GM12878 (cell line): ENCODE measurements at places on chromosomes 12 and 14. TPM values are rescaled to one million over a fixed set of nuclear protein-coding genes. Genes with fewer than 3 reads are reported as not detected.
A peak's percentile ranks its signal among the peaks of the same experiment; 100 is the strongest.

Gene PAH
- total RNA-seq = 1.0 and 1.9 TPM in 2 replicates

Gene LYZ
- total RNA-seq = 0.77 and 1.9 TPM in 2 replicates

DNA sequence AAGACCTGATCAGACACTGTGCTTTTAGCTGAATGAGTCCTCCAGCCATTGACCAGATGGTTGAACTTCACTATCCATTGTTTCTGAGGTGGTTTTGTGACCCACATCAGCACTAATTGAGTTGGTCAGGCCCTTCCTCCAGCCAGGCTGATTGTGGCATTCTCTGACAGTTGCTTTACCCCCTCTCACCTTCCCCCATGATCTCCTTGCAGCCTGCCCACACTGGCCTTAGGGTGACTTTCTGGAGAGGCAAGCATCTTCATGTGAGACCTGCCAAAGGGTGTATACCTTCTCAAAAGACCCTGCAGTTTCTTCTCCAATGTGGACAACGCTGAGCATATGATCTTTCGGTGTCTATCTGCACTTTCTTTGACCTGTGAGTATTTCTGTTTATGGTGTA, 83.9 kb downstream of the GPATCH2L start:
- H3K27ac ChIP-seq = peak overlapping the region; percentile 7; the same call in 1 of the 2 replicates
- peaks cover 16% of the 10 kb centered on the region for H3K4me1 ChIP-seq
- no peak for DNase-seq
- H3K27me3 ChIP-seq = no peaks in the 10 kb centered on the region

Gene ARHGAP9
- 101 and 102 TPM in 2 replicates for total RNA-seq

DNA sequence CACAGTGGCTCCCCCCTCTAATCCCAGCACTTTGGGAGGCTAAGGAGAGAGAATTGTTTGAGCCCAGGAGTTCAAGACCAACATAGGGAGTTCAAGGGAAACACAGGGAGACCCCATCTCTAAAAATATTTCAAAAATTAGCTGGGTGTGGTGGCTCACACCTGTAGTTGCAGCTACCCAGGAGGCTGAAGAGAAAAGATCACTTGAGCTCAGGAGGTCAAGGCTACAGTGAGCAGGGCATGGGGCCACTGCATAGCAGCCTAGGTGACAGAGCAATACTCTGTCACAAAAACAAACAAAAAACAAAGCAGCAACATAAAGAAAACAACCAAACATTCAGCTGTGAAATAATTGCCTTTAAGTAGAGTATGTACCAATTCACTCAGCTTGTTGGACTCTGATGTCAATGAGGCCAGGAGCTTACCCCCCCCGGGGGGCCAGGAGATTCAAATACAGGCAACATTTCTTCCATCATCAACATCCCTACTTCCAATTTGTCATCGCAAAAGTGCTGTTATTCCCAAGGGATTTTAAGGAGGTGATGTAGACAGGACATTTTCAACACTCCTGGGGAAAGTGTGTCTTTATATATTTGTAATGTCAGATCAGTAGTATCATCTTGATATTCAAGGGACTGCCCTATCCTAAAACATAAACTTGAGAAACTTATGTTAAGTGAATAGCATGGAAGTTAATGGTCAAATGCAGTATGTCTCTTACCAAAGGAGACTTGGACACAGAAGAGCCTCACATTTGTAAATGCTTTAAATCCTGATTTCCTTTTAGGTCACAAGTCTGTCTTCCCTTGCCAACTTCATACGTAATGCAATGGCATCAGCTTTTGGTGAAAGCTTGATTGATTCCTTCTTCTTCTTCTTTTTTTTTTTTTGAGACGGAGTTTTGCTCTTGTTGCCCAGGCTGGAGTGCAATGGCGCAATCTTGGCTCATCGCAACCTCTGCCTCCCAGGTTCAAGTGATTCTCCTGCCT, 40.6 kb upstream of the AEBP2 start:
- no peak overlapping the region for H3K4me3 ChIP-seq
- DNase-seq = no peak
- no peaks in the 10 kb centered on the region for H3K4me1 ChIP-seq
- no peaks in the 10 kb centered on the region for H3K27me3 ChIP-seq

DNA sequence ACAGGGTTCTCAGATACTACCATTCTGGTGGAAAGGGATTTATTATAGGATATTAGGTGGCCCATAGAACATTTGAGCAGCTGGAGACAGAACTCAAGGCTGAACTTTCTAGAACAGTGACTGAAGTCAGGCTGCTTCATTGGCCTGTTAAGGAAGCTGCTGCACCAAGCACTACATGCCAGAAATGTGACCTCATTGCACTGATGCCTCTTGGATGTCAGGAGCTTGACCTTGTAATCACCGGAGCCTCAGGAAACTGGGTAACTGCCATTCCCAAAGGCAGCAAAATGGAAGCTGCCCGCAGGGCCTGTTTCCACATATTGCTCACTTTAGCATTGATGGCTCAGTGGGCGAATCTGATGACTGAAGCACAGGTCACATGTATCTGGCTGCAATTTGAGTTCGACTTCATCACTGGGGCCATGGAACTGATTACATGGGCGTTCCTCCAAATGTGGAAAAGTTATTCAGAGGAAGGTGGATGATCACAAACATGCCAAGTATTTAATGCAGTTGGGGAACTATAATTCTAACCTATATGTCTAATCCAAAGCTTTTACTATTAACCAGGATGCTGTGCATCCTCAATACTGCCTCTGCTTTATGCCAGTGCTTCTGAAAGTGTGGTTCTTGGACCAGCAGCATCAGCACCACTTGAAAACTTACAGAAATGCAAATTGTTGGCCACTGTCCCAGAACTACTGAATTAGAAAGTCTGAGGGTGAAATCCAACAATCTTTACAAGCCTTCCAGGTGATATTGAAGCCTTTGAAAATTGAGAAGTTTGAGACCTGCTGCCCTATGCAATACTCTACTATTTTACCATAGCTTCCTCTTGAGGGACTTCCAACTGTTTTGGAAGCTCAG, 337.2 kb upstream of the NAV3 start:
- H3K36me3 ChIP-seq = no peaks in the 10 kb centered on the region
- no peaks in the 10 kb centered on the region for H3K27me3 ChIP-seq
- H3K4me1 ChIP-seq = no peaks in the 10 kb centered on the region

Gene OSBPL8
- total RNA-seq = 55.0 and 58.0 TPM in 2 replicates

GRCh38 chr12:89370850-89371249, 18.5 kb upstream of the DUSP6 start:
- DNase-seq = no peak
- no peaks in the 10 kb centered on the region for H3K36me3 ChIP-seq
- H3K4me3 ChIP-seq = no peak overlapping the region

Gene CHPT1
- total RNA-seq = 5.2 and 5.3 TPM in 2 replicates

Gene SLC15A5
- total RNA-seq = not detected in 2 replicates

DNA sequence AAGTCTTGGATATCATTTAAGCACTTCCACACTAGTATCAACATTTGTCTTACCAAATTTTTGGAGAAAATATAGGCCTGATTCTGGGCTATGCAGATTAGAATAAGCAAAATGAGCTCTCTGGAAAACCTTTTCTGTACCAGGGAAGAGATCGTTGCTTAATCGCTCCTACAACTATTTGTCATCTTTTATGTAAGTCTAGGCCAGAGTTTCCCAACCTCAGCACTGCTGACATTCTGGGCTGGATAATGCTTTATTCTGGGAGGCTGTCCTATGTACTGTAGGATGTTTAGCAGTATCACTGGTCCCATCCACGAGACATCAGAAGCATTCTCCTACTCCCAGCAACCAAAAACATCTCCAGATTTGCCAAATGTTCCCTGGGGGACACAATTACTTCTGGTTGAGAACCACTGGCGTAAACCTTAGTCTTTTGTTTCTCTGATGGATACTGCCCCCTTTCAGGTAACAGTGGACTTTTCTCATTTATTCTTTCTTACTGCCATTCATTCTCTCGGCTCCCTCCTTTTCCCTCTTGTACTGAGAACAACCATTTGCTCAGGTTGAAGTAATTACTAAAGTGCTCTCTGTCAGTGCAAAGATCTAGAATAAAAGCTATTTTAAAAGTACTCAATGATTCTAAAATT, 316.9 kb upstream of the E2F7 start:
- H3K27ac ChIP-seq = no peak overlapping the region
- H3K4me1 ChIP-seq = no peaks in the 10 kb centered on the region
- no peaks in the 10 kb centered on the region for H3K27me3 ChIP-seq
- DNase-seq = no peak
- no peaks in the 10 kb centered on the region for H3K36me3 ChIP-seq

DNA sequence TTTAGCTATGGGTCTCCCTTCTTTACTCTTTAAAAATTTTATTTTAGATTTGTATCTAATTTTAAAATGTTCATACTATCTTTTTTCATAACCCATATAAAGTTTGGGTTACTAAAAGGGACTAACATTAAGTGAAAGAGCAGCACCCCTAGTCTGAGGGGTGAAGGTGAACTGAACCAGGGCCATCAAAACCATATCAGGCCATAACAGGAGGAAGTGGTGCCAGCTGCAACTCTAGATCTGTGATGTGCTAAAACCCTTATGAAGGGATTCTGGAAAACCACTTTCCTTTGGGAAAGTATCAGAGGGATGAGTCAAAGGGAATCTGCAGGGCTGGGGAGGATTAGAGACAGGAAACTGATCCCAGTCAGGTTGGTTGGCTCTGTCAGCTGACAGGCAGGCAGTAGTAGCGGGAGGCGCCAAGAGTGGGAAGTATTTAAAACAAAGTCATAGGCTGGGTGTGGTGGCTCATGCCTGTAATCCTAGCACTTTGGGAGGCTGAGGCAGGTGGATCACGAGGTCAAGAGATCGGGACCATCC, 162.5 kb downstream of the PPM1H start:
- no peak for DNase-seq
- H3K4me3 ChIP-seq = no peak overlapping the region
- no peaks in the 10 kb centered on the region for H3K27me3 ChIP-seq
- H3K4me1 ChIP-seq = no peaks in the 10 kb centered on the region

Gene NANOG
- 0.29 and 0.51 TPM in 2 replicates for total RNA-seq

Gene SDR9C7
- not detected in 2 replicates for total RNA-seq

DNA sequence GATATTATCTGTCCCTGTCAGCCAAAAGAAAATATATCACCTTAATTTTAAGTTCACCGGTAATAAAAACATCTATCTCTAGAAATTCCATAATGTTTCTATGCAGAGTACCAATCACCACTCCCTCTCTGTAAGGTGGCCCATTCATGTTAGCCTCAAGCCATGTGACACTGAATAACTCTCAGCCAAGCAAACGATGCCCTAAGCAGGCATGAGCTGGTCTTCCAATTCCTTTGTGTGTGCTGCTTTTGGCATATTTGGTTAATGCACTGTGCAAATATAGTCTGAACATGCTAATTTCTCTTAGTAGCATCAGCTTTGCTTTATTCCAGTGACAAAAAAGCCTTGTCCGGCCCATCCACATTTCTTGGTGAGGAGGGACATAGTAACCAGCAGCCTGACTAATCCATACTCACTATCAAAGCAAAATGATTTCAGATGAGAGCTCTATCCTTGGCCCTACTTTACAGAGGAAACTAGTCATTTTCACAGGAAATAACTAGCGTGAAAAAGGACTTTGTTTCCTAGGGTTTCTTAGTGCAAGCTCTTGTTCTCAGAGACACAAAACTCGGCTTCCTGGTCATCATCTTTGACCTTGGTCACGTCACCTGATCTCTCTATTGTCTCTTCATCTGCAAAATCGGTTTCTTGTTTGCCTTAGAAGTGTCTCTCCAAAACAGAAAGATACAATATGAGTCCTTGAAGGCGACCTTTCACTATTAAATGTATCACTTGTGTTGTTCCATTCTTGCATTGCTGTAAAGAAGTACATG, 59.2 kb upstream of the RTRAF start:
- no peaks in the 10 kb centered on the region for H3K27me3 ChIP-seq
- DNase-seq = no peak
- H3K27ac ChIP-seq = no peak overlapping the region

- 0 out of 2 replicates have a peak overlapping the region, but pooled peaks have one; percentile 50 for H3K27ac ChIP-seq
- H3K4me1 ChIP-seq = no peaks in the 10 kb centered on the region
- peak overlapping the region; percentile 91 for H3K4me3 ChIP-seq
- no peak for DNase-seq
- H3K36me3 ChIP-seq = no peaks in the 10 kb centered on the region
- H3K27me3 ChIP-seq = no peaks in the 10 kb centered on the region
Observed at GRCh38 chr14:31419179-31419966, 977 bp downstream of the HEATR5A start.

GRCh38 chr14:95386536-95387095, 66.9 kb upstream of the CLMN start:
- DNase-seq = no peak
- H3K27me3 ChIP-seq = no peaks in the 10 kb centered on the region
- H3K4me3 ChIP-seq = no peak overlapping the region
- no peak overlapping the region for H3K27ac ChIP-seq
- no peaks in the 10 kb centered on the region for H3K36me3 ChIP-seq
- no peaks in the 10 kb centered on the region for H3K4me1 ChIP-seq

Gene GLS2
- total RNA-seq = 3.4 and 3.7 TPM in 2 replicates

Gene WIF1
- not detected in 2 replicates for total RNA-seq

Gene TMEM52B
- total RNA-seq = not detected in 2 replicates

- no peak overlapping the region for H3K4me3 ChIP-seq
- H3K4me1 ChIP-seq = no peaks in the 10 kb centered on the region
- DNase-seq = no peak
- 0 out of 2 replicates have a peak, but pooled peaks cover 2% of the 10 kb centered on the region for H3K27me3 ChIP-seq
Observed at GRCh38 chr12:65019696-65020234, 101.3 kb downstream of the WIF1 start.

DNA sequence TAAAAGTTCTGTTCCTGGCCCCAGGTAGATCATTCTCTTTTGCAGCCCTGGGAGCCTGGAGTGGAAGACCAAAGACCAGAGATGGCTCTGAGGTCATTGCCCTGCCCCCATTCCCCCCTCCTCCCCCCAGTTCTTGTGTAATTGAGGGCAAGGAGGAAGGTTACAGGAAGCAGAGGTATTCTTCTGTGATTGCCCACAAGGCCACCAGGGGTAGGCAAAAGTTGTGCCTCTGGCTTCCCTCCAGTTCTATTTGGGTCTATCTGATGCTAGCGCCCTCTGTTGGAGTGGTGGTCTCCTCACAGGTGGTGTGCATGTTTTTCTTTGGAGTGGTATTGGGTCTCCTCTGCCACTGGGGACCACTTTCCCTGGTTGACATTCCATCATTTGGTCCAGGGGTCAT, 41.2 kb upstream of the CRY1 start:
- H3K27ac ChIP-seq = no peak overlapping the region
- no peaks in the 10 kb centered on the region for H3K36me3 ChIP-seq
- DNase-seq = no peak
- H3K4me3 ChIP-seq = no peak overlapping the region
- no peaks in the 10 kb centered on the region for H3K4me1 ChIP-seq
- no peaks in the 10 kb centered on the region; the same call in 1 of the 2 replicates for H3K27me3 ChIP-seq

GRCh38 chr12:15794836-15795235, 5.6 kb upstream of the EPS8 start:
- no peak for DNase-seq
- no peak overlapping the region for H3K4me3 ChIP-seq
- H3K4me1 ChIP-seq = no peaks in the 10 kb centered on the region
- no peaks in the 10 kb centered on the region for H3K36me3 ChIP-seq
